NCI-H524 treated with DMSO at 0.1 percent for 48 hours (cell line): ENCODE measurements at places on chromosomes 5 and 9.

DNA sequence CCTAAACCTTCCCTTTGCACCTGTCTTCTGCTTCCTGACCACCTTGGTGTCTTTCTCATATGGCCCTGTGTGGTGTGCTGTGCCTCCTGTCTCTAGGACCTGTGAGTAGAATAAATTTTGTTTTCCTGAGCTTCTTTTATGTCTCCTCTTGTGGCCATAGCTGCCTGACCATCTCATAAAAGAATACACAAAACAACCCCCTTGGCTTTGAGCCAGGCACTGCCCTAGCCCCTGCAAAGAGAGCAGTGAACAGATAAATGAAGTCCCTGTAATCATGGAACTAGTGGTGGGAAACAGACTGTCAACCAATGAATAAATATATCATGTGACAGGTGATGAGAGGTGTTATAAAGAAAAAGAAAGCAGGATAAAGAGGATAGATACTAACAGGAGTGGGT is 485.1 kb downstream of the CSNK1G3 start:
- DNase-seq, result no peak

- DNase-seq, result no peak
These were observed 13.5 kb upstream of the TRMT10B start for GRCh38 chr9:37740128-37740527.

DNA sequence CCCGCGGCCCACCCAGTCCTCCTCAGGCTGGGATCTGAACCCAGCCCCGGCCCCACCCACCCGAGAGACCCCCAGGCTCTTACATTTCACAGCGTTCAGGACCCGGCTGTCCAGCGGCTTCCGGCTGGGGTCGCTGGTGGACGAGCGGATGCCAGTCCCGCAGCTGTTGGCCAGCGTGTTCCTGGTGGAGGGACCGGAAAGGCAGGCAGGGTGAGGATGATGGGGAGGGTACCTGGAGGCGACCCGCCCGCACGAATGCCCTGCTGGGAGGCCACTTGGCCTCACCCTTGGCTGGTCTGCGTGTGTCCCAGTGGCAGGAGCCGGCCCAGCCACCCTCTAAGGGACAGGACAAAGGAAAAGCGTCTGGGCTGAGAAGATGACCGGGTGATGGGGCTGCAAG is 51.9 kb upstream of the UBAC1 start:
- DNase-seq, result no peak

- DNase-seq, result no peak
These were observed 69.1 kb upstream of the NR4A3 start for GRCh38 chr9:99752417-99753109.

DNA sequence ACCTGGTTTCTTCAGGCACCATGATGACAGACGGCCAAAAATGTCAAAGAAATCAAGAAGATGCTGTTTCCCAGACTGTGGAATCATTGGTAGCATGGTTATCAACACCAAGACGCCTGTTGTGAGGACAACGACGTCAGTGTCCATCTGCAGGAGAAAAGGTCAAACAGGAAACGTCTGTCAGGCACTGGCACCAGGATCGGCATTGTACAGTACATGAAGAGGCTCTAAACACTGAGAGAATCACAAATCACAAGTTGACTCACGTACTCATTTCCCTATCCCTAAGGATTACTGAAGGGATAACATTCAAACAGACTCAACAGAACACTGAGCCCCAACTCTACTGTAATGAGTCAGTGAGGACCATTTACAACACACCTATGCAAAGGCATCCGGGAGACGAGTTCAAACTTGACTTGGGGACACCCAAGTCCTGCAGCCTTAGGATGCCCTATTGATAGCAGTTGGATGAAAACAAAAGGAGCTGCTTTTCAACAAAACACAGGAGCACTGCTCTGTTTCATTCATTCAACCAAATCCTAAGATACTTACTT is 21.0 kb downstream of the TSC1 start:
- no peak for DNase-seq

- DNase-seq, result no peak
These were observed 59.9 kb downstream of the PBX3 start for GRCh38 chr9:125807079-125807478.

GRCh38 chr9:23611869-23612268 is 214.2 kb downstream of the ELAVL2 start:
- DNase-seq, result no peak

DNA sequence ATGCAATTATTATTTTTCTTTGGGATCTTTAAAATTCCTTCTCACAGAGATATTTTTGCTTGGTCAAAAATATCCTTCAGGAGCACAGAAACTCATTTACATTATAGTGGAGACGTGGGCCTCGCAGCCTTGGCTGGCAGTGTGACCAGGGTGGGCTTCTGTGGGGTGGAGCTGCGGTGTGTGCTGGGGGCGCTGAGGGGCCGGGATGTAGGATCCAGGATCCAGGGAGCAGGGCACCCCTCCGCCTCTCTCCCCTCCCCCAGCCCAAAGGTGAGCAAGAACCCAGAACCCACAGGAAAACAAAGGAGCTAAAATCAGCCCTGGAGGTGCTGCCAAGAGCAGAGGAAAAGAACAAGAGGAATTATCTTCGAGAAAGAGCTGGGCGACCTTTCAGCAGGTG is 79.1 kb upstream of the OLFM1 start:
- DNase-seq, result no peak

GRCh38 chr5:168740811-168741213 is 161.6 kb upstream of the PANK3 start:
- no peak for DNase-seq

- DNase-seq, result no peak
These were observed 254.0 kb upstream of the GAS1 start for GRCh38 chr9:87201351-87201751.

DNA sequence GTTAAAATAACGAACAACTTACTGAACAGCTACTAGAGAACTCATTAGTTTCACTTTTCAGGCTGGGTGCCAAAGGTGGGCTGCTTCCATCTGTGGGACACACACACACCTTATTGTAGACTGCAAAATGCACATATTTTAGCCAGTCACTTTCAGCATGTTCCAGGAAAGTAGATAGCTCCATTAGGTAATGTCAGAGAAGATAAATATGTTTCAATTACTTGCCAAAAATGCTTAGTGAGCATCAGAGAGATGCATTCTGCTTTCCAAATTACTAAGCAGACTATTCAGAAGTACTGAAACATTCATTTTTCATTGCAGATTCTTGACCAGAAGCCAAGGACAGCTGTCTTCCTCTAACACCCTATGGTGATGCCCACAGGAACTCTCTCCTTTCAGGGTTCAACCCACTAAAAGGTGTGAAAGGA is 56.2 kb upstream of the APC start:
- no peak for DNase-seq

DNA sequence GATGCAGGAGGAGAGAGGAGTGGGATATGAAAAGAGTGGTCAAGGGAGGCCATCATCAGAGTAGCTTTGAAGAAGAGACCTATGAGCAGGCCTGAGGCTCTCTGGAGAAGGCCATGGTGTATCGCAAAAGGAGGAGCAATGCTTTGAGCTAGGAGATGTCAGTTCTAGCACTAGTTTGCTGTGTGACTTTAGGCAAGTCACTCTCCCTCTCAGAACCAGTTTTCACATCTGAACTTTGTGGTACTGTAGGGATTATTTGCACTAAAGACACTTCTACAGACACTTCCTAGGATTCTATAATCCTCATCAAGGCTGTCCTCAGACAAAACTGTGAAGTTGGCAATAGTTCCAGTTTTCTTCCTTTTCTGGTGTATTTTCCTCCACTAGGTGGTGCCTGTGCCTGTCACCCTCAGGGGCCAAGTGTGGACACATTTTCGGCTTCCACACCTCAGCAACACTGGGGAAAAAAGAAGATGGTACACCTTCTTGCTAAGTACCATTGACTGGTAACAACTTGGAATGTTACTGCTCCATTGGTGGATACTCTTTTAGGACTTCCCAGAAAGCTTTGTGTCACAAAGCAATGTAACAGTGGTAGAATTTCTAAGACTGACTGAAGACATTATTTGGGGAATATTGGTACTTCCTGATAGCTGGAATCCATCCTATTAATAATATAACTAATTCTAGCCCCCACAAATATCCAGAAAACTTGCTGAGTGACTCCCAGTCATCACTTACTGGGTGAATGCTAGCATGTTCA is 9.9 kb downstream of the PAPPA start:
- DNase-seq, result no peak

DNA sequence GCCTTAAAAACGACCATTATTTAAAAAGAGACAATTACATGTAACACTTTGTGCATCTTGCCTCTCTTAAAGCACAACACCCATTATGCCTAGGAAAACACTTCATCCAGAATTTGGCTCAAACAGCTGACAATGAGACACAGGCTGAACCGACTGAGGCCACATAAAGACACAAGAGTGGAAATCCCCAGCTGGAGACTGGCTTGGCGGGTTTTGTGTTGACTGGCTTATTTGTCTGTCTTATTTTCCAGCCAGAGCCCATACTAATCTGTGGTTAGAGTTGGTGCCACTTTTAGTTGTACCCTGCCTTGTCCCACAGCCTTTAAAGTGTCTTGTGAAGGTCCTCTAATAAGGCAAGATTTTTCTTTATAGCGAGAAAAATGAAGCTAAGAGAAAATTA is 21.2 kb downstream of the TRIM14 start:
- no peak for DNase-seq

DNA sequence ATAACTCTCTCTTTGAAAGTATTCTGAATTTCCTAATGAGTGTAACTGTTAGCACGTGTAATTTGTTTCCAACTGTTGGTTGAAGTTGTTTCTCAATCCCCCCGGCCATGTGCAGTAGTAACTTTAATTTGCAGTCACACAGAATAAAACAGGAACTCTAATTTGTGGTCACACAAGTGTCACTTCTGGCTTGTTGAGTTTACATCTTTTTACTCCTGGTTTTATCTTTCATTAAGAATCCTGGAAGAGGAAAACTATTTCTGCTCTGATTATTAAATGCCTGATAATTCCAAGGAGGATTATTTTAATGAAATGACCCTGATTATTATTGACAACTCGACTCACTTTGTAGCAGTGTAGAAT is 1.2 kb downstream of the SCAMP1 start:
- DNase-seq, result no peak

- no peak for DNase-seq
These were observed 4.3 kb upstream of the SLC22A5 start for GRCh38 chr5:132365213-132365612.
